Stimulated activated CD8-positive, alpha-beta memory T cell treated with anti-CD3 and anti-CD28 coated beads, Interleukin-15, amount 100 ng/mL, for 48 hours (primary cell): ENCODE measurements at places on chromosomes 3 and 15.

GRCh38 chr3:120172070-120172469 is 77.8 kb upstream of the GSK3B start:
- DNase-seq: no peak

DNA sequence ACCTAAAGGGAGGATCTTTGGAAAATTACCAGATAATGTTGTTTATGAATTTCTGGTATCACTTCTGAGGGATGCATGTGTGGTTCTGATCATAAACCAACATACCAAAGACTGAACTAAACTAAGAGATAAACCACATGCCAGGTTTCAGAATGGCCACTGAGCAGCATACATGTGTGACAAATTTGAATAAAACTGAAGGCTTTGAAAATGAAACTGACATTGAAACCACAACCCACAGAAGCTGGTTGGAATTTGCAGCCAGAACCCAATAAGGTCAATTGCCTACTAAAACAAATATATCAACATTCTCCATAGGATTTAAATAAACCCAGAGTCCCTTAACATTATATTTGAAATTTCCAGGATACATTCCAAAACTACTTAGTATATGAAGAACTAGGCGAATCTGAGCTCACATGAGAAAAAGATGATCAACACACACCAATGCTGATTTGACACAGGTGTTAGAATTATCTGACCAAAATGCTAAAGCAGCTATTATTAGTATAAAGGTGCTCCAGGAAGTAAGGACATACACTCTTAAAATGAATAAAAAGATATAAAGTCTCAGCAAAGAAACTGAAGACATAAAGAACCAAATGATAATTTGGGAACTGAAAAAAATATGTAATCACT is 125.0 kb downstream of the ZNF280D start:
- no peak for DNase-seq

DNA sequence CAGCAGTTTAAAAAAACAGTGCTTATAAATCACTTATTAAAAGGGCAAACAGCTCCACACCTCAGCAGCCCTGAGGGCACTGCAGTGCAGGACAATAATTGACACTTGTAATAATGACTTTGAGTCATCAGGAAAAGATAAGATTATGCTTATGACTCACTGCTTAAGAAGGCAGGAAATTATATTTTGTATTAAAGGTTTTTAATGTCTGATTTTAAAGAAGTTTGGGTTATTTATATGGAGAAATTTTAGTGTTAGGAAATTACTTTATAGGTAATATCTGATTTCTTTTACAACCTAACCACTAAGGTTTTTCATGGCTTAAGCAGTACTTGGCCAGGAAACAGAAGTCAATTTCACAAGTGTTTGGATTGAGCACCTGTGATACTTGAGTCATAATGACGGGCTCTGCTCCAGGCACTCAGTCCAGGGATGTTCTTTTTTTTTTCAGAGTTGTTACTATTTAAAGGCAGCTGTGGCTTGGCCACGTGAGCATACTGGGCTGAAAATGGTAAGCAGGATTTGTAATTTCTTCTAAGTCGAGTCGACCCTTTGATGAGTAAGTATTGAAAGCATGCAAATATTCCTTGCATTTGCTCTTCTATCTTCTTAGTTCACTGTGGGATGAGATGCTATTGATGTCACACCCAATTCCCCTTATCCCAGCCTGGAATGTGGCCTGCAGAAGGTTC is 21.6 kb upstream of the SLC6A20 start:
- no peak for DNase-seq

DNA sequence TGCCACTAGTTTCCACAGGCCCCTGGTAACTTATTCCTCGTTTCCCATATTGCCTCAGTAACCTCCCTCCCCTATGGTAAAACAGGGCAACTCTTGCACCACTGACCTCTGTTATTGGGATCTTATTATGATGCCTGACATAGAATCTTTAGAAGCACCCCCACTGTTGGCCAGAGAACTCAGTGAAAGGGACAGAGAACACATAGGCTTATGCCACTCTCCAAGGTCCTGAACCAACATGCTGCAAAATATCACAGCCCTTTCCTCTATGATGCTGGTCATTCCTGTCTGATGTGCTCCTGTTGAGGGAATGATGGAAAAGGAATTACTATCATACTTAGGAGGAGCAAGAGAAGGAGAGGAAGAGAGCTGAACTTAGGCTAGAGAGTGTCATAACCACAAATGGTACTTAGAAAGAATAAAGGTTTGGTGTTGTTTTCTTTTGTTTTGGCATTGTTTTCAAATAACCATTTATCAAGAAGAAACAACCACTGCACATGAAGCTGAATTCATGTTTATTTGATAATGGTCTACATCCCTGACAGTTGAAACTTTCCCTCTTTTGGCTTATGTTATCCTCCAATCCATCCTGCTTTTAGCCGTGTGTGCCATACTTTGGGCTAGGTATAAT is 330.2 kb downstream of the EPHB1 start:
- no peak for DNase-seq

DNA sequence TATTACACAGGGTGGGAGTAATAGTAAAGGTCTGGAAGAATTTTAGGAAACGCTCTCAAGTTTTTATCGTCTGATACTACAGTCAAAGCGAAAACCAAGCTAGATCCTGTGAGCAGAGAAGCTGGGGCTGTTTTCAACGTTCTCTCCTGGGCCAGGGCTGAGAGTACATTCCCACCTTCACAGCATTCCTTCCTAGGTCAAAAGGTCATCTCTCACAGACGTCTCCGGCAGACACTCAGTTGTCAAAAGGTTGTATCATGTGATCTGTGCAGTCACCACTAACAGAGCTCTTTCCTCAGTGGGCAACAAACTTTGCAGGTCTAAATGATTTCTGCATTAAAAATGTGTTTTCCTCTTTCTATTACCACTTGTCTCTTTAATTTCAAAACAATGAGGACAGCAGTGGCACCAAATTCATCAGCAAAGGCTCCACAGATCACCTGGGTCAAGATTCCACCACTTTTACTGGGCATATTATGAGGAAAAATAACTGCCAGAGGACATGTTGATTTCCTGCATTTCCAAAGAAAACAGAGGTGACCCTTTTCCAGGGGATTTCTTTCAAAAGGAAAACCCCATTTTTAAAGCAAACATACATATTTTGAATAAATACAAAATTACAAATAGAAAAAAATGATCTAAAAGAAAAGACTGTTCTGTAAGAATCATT is 41.9 kb downstream of the MEIS2 start:
- no peak for DNase-seq

DNA sequence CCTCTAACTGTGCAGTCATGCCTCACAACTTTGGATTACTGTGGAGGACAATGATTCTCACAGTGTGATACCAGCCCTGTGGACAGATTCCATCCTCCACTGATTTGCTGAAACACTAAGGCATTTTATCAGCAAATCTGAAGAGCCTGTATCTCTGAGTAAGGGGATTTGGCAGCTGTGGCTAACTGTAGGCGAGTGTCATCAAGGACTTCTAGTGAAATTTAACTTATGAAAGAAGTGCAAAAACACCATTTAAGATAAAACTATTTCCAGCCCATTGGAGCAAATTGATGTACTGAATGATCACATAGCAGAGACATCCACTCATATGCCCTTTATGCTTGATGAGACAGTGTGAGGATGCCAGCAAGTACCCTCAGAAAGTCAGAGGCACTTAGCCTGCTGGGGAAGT is 13.9 kb upstream of the TMPRSS7 start:
- no peak for DNase-seq

- DNase-seq: no peak
These were observed 8.1 kb upstream of the MASP1 start for GRCh38 chr3:187299611-187300010.

DNA sequence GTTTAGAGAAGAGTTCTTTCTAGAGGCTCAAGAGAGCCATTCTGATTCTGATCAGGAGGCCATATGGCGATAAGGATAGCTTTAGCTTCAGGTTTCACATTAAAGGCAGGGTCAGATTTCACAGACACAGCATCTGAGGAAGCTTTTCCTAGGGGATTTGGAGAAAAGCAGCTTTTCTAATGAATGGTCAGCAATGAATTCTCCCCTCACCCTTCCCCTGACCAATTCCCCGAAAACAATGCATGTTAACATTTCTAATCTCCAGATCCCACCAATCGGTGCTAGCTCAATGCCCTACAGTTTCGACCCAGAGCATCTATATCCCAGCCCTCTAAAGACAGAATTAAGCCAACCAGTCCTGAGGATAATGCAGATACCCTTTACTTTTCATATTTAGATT is 9.8 kb downstream of the AGBL1 start:
- DNase-seq: no peak

DNA sequence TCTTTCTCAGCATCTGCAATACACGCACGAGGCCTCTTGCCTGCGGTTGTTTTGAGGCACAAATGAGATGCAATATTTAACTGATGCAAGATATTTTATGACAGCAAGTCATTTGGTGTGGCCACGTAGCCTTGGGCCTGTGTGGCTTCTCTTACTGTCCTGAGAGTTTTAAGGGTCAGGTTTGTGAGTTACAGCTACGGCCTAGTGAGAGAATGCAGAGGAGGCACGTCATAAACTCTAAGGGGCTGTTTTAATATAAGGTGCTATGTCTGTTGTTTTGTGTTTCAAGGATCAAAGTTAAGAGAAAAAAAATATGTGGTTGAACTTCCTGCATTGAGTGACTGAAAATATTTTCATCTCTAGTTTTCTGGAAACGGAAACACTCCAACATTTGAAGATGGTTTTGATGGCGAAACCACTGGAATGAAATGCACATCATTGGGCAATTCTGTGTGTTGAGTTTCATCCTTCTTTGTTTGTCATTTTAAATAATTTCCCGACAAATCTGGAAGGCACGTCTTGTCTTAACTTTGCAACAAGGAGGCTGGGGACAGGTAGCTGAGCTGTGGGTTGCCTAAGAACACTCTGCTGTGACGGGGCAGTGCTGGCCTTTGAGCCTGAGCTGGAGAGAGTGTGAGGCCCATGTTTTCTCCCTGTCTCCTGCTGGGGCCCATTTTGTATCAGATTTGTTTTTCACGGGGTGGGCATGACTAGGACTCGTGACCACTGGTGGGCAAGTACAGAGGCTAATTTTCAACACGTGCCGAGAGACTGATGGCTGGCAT is 5.1 kb downstream of the APBA2 start:
- no peak for DNase-seq

DNA sequence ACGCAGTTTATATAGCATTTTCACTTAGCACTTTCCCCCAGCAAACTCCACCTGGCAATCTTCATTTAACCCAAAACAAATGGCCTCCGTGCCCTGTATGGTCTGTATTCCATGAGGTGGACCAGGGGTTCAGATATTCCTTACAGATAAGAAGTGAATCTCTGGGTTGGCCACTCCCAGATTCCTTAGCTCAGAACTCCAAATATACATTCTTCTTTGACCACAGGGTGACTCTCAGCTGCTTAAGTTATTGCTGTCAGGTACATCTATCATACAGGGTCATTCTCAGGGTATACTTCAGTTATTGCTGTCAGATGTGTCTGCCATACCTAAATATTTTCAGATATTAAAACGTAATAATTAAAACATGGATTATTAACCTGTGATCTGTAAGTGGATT is 229.8 kb downstream of the TBL1XR1 start:
- DNase-seq: no peak

DNA sequence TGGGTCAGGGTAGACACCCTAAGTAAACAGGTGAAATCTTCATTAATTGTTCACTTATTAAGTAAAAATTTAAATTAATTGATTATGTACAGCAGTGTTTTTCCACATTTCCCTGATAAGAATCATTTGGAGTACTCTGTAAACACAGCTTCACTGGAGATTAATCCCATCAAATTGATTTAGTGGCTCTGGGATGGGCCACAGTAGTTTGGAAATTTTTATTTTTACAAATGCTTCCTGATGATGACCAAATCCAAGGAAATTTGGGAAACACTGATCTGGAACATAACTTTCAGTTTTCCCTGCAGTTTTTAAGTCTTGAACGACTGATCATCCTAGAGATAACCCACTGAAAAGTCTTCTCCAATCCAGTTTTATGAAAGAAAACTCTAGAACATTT is 18.8 kb upstream of the RPLP1 start:
- no peak for DNase-seq

DNA sequence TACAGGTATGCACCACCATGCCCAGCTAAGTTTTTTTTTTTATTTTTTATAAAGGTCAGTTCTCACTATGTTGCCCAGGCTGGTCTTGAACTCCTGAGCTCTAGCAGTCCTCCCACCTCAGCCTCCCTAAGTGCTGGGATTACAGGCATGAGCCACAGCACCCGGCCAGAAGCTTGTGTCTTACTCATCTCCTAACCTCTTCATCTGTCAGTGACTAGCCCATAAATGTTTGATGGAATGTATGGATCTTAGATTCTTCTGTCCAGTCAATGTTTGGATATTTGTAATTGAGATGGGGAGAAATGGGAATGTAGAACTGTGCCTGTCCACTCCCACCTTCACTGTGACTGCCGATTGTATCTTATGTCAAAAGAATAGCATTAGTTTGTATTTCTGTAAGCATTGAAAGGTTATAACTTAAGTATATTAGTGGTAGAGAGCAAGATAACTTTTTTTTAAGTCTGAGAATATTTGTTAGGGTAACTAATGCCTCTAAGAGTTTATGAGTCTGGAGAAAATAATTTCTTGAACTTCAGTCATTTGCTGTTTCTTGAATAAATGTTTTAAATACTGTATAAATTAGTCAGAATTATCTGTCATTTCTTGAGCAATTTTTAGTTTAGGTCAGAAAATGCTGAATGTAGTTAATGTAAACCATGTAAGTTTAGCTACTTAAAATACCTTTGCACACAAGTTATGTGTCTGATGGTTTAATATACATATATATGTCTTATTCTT is 215.3 kb upstream of the CGNL1 start:
- DNase-seq: no peak

- no peak for DNase-seq
These were observed 289.1 kb downstream of the TIGIT start for GRCh38 chr3:114582929-114583328.

DNA sequence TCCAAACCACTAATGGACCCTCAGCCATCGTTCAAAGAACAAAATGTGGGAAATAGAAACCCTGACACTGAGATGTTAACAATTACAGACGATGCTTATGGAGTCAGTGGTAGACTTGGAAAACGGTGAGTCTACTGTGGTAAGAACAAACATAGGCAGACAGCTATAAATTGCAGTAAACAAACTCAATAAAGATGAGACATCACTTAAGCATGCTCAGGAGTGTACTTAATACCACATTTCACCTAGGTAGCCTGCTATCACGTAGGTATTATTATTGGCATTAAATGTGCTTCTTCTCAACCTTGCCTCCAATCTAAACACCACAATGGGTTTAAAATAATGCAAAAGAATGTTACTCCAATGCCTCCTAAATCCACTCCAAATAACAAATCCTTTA is 2.5 kb downstream of the OSBPL10 start:
- DNase-seq: no peak
